NCI-H2107 (cell line): ENCODE measurements at places on chromosomes 1 and 21.

GRCh38 chr1:210597555-210598134 lies 268.9 kb downstream of the HHAT start:
- DNase-seq = no peak

DNA sequence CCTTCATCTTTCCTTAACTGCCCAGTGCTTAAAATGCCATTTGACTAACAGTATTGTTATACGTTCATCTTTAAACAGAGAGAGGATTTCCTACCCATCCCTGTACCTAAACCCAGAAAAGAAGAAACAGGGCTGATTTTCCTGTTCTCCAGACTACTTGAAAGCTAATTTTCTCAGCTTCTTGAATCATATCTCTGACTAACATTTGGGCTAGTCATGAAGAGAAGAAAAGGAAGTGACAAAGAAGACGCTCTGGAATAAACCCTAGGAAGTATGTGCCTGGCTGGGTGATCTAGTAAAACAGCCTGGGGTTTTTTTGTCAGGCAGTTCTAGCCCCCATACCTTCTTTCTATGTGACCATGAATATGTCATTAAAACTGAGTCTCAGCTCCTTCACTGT lies 44.8 kb upstream of the SGIP1 start:
- DNase-seq = no peak

DNA sequence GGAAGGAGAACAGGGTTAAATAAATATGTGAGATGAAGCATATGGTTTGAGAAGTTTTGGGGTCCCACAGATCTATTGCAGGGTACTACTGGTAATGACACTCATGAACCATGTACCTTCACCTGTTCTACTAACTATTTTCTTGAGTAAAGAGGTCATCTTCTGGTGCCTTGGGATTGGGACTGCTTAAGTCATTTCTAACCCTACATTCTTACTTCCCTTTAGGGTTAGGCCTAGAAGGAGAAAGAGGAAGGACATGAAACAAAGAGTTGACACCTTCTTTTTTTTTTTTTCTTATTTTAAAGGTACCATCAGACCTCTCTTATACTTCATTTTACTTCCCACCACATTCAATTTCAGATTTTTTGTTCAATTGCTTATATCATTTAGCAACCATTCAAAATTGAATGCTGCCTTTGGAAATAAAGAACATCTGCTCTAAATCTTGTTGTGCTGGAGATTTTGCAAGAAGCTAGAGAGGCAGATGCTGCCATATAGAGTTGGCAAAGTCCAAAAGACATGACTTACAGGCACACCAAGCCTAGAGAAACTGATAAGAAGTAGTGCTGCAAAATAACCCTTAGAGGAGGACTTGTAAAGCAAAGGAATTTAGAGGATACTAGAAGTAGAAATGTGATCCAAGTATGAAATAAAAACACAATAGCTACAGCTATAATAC lies 374.4 kb upstream of the ST6GALNAC5 start:
- DNase-seq = no peak

GRCh38 chr1:168266644-168267186 lies 14.0 kb upstream of the TBX19 start:
- DNase-seq = no peak

GRCh38 chr1:175388285-175388684 lies 195.7 kb upstream of the KIAA0040 start:
- DNase-seq = no peak

DNA sequence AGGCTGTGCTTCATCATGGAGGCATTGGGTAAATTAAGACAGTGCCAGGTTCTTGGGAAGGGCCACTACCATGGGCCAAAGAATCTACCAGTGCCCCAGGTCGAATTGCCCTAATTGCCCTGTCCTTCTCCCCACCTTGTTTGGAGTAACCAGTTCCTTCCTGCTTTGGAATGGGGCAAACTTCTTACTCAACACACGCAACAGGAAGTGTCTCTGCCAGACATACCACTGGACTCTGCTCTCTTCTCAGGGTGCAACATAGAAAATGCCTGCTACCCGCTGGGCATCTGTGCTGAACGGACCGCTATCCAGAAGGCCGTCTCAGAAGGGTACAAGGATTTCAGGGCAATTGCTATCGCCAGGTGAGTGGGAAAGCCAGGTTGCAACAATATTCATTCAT lies 15.8 kb downstream of the CDA start:
- DNase-seq = no peak

GRCh38 chr1:162605225-162605927 lies 26.9 kb upstream of the DDR2 start:
- no peak for DNase-seq

DNA sequence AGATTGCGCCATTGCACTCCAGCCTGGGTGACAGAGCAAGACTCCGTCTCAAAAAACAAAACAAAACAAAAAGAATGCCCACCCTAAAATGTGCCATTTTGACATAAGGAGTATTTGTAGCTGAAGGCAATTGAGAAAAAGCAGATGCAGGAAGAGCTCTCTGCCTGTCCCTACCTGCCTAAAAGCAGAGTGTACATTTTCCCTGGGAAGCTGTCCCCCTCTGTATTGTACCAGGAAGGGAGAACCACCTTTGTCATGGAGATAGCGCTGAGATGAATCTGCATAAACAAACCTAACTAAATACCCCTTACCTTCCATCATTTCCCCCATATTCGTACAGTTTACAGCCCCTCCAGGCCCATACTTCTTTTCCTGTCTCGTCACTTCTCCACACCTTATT lies 94.4 kb upstream of the SLC45A1 start:
- no peak for DNase-seq

DNA sequence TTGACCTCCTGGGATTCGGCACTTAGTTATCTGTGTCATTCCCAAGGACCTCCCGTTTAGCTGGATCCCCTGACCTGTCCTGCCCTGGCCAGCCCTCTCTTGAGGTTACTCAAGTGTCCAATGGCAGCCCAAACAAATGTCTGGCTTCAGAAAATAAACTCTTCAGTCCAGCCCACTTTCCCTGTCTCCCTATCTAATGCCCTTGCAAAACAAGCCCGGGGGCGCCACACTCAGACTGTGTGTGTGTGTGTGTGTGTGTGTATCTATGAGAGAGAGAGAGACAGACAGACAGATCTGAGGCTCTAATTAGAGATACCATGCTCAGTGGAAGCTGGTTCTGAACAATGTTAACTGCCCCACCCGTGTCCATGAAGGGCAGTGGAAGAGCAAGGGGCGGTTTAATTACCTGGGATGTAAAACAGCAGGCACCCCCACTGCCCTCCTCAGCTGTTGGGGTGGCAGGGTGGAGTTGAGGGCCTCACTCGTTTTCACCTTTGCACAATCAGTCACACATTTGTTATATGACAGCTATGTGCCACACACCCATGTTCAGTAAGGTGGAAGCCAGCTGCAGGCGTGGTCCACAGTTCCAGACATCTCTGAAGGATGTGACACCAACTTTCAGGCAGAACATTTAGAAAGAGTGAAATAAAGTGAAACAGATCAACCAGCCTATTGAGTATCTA lies 57.4 kb downstream of the B3GALT5 start:
- DNase-seq = no peak
